Activated CD4-positive, alpha-beta T cell treated with anti-CD3 and anti-CD28 coated beads, Interleukin-10, Interleukin-2, amounts not matched to agents 100 ng/mL and 50 ng/mL, durations not matched to agents 16 hours and 8 hours (primary cell): ENCODE measurements at places on chromosomes 3 and 15.

DNA sequence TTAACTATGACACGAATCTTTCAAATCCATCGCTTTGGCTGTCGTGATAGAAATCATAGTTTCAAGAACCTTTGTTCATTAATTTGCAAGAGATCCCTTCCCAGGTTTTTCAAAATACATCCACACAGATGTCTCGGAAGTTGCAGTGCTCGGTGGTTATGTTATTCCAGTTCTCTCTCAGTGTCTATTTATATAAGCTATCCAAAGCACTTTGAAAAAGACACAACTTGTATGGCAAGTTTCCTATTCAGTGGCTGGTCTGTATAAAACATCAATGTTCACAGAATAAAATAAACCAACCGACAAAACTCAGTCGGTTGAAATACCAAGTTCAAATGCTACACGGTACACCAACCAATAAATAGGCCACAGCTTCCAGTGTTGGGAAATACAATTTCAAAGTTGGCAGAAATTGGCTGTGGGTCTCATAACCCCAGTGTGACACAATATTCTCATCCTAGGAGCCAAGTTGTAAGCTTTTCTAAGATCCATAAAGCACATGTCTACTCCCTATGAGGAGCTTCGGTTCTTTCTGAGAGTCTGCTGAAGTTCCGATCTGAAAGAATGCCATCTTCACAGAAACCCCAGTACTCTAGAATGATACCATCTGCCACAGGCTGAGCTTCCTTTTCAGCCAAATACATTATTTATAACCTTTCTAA lies 23.7 kb downstream of the SATB1 start:
- DNase-seq: no peak

- DNase-seq: no peak
These were observed 53.1 kb downstream of the CD47 start for GRCh38 chr3:108037770-108038169.

DNA sequence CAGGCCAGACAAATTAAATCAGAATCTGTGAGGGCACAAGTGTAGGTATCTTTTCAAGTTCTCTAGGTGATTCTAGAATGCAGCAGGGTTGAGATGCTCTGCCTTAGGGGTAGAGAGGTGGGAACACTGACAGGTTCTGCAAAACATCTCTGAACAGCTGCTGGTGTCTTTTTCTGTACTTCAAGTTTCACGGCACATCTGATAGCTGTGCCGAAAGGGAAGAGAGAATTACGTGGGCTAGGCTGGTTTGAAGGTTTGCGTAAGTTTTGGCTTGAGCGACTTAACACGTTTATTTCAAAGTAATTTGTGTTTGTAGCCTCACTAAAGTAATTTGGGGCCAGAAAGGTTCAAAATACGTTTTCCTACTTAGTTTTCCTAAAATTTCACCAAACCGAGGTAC lies 22.5 kb downstream of the PXK start:
- no peak for DNase-seq

GRCh38 chr15:69606144-69606543 lies 153.5 kb downstream of the RPLP1 start:
- DNase-seq: no peak
